Muscle of back (tissue), 13 donors: ENCODE measurements at places on chromosomes 6 and 20.
A peak's percentile ranks its signal among the peaks of the same experiment; 100 is the strongest.

GRCh38 chr6:152154559-152155356 lies 347.3 kb downstream of the ESR1 start:
- DNase-seq: no peak

GRCh38 chr20:57323034-57323433 lies 6.6 kb upstream of the SPO11 start:
- no peak for DNase-seq

- DNase-seq: no peak
Measured at GRCh38 chr6:63912887-63913286, 277.3 kb downstream of the PHF3 start.

- no peak for DNase-seq
Measured at GRCh38 chr20:37390891-37391525, 45.1 kb downstream of the SRC start.

- DNase-seq: peak; percentile 23
Measured at GRCh38 chr6:25330796-25331685, 51.9 kb downstream of the CARMIL1 start.

DNA sequence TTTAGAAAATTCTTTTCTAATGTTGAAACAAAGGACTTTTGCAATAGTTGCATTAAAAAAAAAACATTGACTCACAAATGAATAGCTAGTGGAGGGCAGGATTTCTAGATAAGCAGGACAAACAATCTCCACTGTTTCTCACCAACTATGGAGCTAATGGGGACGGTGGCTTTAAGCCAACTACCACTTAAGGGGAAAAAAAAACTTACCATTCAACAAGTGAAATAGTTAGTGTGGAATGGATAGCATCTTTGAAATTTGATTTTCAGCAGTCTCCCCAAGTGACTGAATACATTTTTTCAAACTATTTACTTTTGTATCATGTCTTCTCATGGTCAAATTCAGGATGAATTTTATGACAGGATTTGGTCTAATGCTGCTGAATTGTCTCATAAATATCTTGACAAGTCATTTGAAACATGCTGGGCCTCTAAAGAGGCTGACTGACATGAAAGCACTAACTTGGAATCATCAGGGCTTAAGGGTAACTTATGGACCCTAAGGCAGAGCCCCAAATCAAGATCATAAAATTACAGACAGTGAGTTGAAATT lies 100.5 kb downstream of the EYA4 start:
- no peak for DNase-seq
